ENCODE measurements at places on chromosomes 7 and 10. TPM values are rescaled to one million over a fixed set of nuclear protein-coding genes. Genes with fewer than 3 reads are reported as not detected.

PRSS37 gene
- not detected for total RNA-seq

PBLD gene
- total RNA-seq = 7.3 TPM

SPDYE11 gene
- not detected for total RNA-seq

IQUB gene
- 0.19 TPM for total RNA-seq

LMBR1 gene
- 60.9 TPM for total RNA-seq

MYH16 gene
- total RNA-seq = not detected

INHBA gene
- total RNA-seq = 47.5 TPM

PON3 gene
- under 0.01 TPM for total RNA-seq

ACTR3C gene
- total RNA-seq = 0.19 TPM

RBM20 gene
- 0.19 TPM for total RNA-seq

LRMDA gene
- total RNA-seq = 0.38 TPM

ASZ1 gene
- not detected for total RNA-seq

GRID2IP gene
- total RNA-seq = under 0.01 TPM

ZNRF2 gene
- 5.4 TPM for total RNA-seq

NEURL1 gene
- total RNA-seq = under 0.01 TPM

Data from regular cardiac myocyte (primary cell).